Frontal cortex (tissue), 4 donors: ENCODE measurements at places on chromosomes 12 and 14.

DNA sequence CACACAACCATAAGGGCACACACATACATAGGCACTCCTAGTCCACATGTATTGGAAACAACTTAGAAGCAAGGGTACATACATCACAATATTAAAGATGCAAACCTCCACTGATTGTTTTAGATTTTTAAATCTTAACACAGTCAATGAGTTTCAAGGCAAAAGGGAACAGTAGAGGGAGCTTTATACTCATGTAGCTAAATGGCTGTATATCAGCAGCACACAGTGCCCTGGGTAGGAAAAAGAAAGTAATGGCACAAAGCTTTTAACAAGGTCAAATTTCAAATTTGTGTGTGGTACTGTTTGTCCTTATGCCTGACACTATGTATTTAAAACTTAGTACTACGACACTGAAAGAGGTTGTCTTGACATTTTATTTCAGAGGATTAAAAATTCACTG lies 262.0 kb downstream of the MED13L start:
- peak; percentile 22 for DNase-seq

DNA sequence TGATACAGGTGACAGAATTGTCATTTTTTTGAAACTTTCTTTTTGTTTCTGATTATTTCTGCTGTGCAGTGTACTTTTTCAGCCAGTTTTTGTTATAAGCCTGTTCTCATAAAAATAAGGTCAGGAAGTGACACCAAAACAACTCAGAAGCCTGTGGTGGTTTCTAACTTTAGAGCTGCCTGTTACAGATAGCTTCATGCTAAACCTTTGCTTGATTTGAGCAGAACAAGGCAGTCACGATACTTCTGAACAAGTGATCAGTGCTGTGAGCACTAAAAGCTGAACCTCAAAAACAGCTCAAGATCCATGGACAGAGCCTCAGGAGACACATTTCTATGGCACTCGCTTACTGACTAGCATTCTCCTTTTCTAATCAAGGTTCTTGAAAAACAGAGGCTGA lies 82.0 kb downstream of the PRKCH start:
- DNase-seq, result no peak

GRCh38 chr12:109535863-109536250 lies 37.4 kb downstream of the MMAB start:
- DNase-seq, result no peak

GRCh38 chr12:132428936-132429601 lies 60.9 kb upstream of the FBRSL1 start:
- DNase-seq, result no peak

DNA sequence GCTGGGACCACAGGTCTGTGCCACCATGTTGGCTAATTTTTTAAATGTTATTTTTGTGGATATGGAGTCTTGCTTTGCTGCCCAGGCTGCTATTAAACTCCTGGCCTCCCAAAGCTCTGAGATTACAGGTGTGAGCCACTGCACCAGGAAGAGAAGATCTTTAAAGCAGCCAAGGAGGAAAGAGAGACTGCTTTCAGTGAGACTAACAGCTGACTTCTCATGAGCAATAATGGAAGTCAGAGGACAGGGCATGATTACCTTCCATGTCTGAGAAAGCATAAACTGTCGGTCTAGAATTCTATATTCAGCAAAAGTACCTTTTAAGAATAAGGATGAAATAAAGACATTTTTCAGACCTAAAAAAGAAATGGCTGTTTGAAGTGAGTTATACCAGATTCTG lies 57.3 kb upstream of the CHGA start:
- DNase-seq, result no peak

DNA sequence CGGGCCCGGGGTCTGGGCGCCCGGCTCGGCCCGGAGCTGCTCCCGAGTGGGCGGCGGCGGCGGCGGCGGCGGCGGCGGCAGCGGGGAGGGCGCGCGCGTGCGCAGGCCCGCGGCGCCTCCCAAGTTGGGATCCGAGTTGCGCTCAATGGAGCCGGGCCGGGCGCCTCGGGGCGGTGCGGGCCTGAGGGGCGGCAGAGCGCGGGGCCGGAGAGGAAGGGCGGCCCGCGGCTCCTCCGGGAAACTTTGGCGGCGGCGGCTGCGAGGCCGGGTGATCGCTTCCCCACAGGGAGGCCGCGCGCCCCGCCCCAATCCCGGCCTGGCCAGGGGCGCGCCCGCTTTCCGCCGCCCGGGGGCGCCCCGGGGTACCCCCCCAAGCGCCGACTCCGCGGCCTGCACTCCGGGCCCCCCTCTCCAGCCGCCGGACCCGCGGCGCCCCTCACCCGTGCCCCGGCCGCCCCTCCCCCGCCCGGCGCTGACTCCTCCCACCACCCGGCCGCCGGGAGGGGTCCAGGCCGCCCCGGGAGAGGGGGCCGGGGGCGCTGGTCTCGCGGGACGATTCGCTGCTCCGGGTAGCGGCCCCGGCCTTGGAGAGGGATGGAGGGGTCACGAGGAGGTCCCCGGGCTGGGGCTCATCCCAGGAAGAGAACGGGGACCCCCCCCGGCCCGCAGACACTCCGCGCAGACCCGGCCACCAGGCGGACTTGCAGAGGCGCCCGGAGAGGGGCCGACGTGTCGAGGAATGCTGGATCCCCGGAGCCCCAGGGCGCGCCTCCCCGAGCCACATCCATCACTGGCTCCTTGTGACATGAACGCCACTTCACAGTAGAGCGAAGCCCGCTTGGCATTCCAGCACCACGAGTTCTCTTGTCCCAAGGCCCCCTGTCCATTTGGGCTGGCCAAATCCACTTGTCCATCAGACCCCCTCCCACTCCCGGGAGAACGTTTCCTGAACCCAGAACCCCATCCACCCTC lies at the start of gene RILPL1:
Gene RILPL1 (minus strand): TSS at position 48 of the 972 bp plus-strand sequence. CDS start 237 bp downstream, outside the sequence.
- peak; percentile 80 for DNase-seq

DNA sequence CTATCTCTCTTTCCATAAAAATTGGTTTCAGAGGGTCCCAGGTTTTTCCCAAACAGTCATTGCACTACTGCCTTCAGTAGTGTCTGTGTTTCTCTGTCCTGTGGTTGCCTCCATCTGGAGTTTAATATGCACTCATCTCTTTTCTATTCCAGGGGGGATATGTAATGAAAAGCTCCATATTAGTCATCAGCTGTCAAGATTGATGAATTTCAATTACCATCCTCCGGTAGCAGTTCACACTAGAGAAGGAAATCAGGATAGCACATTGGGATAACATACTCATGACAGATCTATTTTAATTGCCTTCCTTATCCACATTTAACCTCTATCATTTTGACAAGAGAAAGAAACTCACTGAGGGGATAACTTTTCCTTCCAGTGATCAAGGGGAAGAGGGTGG lies 589.0 kb upstream of the SEL1L start:
- no peak for DNase-seq
